Activated CD4-positive, alpha-beta T cell treated with anti-CD3 and anti-CD28 coated beads, Interleukin-10, Interleukin-2, amounts not matched to agents 100 ng/mL and 50 ng/mL, durations not matched to agents 16 hours and 8 hours (primary cell): ENCODE measurements at places on chromosomes 4 and X.

DNA sequence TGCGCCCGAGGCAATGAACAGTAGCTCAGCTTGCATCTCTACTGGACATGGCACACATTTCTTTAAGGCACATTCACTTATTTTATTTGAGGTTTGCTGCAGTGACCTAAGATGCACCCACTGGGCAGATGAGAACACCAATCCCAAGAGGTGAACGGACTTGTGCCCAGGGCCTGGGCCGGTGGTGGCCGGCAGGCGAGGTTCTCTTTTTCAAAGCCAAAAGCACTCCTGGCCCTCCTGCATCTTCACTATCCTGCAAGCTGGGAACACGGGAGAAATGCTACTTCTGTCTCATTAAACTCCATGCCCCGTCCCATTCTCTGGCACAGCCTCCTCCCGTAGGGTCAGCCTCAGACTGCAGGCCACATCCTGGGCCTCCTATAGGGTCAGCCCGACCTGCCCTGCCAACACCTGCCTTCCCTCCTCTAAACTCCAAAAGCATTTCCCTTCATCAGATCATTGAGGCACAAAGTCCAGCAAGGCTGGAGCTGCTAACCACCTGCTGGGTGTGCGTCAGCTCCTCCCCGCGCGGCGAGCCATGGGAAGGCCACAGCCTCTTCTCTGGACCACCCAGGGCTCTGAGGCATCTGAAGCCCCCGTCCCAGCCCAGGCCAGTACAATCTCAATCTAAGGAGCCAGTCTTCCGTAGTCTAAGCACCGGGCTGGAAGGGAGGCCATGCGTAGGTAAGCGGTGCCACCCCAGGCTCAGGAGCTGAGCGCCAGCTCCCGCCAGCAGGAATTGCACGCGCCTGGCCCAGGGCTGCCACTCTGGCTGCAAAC, 166.1 kb downstream of the AFAP1 start:
- no peak for DNase-seq

DNA sequence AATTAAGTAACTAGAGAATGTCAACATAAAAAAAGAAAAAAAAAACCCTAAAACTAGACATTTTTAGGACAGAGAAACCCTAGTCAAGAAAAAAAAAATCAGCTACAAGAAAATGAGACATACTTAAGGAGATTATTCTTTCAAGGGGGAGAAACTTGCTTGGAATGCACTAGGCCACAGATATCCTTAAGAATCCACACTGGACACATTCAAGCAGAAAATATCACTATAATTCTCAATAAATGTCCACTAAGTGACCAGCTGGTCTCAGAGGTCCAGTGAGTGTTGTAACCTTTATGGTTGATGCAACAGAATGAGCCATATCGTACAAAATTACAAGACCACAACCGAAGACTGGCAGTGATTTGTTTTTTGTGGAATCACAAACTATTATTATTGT, 15.6 kb upstream of the IBSP start:
- no peak for DNase-seq

DNA sequence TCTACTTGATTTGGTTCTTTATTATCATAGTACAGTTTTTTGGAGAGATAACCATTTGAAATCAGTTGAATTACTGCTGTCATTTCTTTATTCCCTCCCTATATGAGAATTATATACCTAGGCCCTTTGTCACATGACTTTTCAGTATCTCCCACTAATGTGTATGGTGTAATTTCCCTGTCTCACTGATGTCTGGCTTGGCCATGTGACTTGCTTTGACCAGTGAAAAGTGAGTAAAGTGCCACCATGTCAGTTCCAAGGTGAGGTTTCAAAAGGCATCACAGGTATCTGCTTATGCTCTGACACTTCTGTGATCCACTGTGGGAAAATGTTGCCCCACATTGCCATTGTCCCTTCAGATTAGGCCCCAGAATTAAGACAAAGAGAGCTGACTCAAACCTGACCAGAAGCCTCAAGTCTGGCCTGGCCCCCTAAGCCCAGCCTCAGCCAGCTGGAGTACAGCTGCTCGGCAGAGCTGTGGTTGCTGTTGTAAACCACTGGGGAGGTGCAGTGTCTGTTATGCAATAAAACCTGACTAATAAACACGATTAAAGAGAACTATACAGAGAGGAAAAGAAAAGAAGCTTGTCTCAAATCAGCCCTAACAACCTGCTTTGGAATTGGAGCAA, 27.5 kb downstream of the SETD7 start:
- peak; percentile 60 for DNase-seq

- DNase-seq, result no peak
These were observed 21.3 kb downstream of the DMD start for GRCh38 chrX:33190016-33190415.

DNA sequence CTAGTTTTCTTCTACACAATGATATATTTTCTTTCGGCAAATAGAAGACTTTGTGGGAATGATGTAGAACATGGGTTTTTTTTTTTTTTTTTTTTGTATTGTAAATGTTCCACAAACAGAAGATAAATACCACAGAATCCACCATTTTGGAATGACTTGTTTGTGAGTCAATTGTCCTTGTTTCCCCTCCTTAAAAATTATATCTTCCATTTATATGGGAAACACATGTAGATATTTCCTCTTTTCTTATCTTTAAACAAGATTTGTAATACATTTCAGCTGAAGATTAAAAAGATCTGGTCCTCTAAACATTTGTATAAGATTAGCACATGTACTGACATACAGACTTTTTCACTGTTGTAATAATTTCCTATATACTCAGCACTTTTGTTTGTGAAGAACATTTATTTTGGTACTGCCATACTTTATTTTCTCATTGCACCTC, 304.6 kb downstream of the SPRY1 start:
- no peak for DNase-seq

DNA sequence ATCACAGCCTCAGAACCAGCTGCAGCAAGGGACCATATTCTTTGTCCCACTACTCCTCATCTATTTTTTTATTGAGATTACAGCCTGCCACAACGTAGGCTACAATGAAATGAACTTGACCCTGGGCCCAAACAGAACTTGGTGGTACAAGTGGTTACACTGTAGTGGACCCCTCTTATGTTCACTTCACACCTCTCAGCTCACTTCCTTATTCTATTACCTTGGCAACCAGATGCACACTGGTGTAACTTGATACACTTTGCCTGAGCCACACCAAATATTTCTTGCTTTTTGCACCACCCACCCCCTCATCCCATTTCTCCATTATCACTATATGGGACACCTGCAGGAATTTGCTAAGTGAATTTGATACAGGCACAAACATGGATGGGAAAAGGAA, 105.8 kb downstream of the CXCL13 start:
- no peak for DNase-seq

- DNase-seq, result no peak
These were observed 3.3 kb downstream of the TMEM47 start for GRCh38 chrX:34653811-34654210.
